ENCODE measurements at places on chromosomes 6 and 20.

DNA sequence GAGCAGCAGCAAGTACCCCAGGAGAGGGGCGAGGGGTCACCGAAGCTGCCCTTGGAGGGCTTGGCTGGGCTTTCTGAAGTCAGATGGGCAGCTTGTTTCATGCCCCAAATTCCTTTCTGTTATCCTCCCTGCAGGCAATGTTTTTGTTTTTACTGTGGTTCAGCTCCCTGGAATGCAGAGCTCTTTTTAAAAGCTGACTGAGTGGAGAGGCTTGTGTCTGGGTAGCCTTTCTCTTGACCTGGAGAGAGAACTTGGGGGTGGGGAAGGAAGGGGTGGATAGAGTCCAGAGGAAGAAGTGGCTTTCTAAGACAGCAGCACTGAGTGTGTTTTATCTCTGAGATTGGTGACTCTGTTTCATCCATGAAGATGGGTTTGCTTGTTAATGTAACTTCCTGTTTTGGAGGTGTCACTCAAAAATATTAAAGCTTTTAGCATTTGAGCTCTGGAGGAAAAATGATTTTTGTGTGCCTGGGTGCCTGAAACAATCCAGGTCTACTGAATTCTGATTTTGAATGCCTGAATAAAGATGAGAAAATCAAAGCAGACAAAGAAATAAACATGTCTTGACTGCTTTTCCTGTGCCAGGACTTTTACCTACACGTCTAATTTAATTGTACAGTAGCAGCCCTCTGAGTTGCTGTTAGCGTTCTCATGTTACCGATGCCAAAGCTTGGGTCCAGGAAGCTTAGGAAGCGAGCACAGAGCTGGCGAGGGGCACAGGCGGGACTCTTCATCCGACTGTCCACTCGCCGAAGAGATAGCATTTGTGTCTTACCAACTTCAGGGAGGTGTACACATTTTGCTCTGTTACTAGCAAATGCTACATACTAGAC lies 78.2 kb upstream of the EEF1E1 start:
- DNase-seq, result no peak

DNA sequence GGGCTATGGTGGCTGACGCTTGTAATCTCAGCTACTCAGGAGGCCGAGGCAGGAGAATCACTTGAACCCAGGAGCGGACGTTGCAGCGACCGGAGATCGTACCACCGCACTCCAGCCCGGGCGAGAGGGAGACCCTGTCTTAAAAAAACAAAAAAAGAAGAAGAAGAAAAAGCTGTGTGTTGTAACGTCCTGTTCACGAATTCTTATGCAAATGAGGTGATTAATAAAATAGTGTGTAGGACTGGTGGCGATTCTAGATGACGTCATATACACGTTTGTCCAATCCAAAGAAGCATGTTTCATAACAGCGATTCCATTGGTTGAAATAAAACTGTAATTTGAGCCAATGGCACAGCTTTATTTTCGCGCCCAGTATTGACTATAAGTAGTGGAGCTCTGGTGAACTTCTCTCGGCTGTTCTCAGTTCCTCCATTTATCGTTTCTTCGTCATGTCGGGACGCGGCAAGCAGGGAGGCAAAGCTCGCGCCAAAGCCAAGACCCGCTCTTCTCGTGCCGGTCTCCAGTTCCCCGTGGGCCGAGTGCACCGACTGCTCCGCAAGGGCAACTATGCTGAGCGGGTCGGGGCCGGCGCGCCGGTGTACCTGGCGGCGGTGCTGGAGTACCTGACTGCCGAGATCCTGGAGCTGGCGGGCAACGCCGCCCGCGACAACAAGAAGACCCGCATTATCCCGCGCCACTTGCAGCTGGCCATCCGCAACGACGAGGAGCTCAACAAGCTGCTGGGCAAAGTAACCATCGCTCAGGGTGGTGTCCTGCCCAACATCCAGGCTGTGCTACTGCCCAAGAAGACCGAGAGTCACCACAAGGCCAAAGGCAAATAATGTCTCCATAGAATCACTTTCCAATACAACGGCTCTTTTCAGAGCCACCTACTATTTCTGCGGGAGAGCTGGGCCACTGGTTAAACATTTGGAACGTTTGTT lies 47.0 kb downstream of the OR2B2 start:
- peak; percentile 73 for DNase-seq

DNA sequence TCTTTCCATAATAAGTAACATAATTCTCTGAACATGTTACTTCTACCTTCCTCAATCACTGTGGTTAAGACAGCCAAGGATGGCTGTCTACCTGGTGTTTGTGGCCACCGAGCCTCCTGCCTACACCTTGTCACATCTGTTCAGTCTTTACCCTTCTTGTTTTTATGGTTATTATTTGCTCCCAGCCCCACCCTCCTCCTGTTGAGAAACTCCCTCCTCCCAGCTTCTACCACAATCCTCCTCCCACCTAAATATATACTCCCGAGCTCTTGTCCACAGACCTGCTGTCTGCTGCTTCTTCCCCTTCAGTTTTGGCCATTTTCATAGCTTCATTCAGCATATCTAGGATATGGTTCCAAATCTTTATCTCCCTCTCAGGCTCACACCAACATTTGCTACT lies 35.7 kb upstream of the GABRR1 start:
- no peak for DNase-seq

DNA sequence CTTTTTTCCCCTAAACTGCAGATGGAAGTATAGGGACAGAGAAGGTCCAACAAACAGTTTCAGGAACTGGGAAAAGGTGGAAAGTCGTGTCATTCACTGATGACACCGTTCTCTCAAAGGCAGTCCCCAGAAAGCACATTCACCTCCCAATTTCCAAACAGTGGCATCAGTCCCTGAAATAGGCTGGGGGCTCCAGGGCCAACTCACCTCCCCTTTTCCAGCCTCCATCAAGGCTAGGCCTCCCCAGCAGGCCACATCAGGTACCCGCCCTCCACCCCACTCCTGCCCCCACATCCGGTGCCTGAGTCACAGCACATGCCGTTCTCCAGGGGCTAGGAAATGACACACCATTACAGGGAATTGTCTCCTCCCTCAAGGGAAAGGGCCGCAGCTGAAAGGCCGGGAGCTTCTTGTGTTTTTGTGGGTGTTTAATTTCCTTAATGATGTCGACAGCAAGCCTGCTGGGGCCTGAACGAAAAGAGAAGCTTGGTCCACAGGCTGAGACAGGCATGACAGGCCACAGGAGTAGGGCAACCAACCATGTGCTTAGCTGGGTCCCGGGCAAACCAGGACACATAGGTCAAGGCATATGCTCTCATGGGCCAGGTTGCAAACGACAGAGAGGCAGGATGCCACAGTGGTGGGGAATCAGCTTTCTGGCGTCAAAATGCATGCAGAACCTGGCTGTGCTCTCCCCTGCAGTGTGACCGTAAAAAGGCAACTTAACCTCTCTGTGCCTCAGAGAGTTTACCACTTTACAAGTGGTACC lies 39.2 kb downstream of the ZMYND8 start:
- peak; percentile 42 for DNase-seq

DNA sequence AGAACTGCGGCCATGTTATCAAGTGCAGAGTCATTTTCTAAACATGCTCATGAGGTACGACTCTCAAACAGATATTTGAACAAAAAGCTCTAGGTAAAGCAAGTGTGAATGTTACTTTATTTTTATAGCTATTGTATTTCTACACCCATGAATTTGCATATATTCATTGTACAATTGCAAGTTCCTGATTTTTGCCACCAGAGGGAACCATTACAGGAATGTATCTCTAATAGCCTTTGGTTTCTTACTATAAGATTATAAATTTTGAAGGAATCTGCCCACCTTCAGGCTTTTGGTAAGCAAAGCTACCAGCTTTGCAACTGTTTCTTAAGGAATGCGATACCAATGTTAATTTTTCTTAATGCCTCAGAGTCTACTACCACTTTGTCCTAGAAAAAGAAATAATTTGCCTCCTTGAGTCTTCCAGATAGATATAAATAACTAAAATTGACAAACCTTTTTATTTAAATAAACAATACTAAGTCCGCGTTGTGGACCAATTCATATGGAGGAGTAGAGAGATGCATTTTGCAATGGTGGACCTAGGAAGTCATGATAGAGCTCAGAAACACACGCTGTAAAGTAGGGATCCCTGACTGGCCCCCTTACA lies 125.4 kb upstream of the SAMD5 start:
- DNase-seq, result no peak
